ENCODE measurements at places on chromosomes 11 and 22. TPM values are rescaled to one million over a fixed set of nuclear protein-coding genes. Genes with fewer than 3 reads are reported as not detected.
A peak's percentile ranks its signal among the peaks of the same experiment; 100 is the strongest.

PGM2L1 gene
- total RNA-seq: 3.5 TPM

DNA sequence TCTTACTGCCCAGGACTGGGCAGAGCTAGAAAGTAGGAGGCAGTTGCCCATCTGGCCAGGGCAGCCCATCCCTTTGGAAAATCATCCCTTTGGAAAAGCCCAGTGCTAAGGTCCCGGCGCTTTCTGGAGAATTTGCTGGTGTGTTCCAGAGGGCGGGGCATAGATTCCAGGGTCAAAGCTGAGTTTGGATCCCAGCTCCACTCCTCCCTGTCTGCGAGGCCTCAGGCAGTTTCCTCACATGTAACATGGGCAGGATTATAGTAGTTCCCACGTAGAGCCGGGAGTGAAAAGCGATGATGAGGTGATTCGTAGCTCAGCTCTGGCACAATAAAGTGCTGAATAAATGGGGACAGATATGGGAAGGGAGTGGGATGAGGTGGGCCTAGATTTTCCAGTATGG, 31.4 kb upstream of the LRRC10B start:
- no peak for DNase-seq
- H3K27me3 ChIP-seq: no peaks in the 10 kb centered on the region
- H3K36me3 ChIP-seq: no peaks in the 10 kb centered on the region
- H3K27ac ChIP-seq: no peak overlapping the region
- H3K4me3 ChIP-seq: no peak overlapping the region

PLAAT4 gene
- total RNA-seq: 179 TPM

DNA sequence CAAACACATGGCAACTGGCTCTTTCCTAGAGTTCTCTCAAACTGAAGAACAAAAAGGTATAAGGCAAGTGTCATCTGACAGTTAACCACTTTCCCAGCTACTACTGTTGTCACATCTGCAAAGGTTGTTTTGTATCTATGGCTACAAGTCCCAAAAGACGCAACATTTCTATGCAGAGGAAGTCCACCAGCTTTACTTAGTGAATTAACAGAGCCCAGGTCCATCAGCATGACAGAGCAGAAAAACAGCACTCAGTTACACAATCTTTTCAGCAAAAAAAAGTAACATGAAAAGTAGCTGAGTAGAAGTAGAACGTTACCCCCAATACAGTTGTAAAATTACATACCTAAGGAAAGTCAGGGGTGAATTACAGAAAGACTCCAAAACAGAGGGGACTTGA, 12.1 kb downstream of the CPSF7 start:
- no peaks in the 10 kb centered on the region for H3K27me3 ChIP-seq
- DNase-seq: no peak
- H3K4me1 ChIP-seq: no peaks in the 10 kb centered on the region
- H3K4me3 ChIP-seq: no peak overlapping the region
- H3K27ac ChIP-seq: no peak overlapping the region

PDGFD gene
- total RNA-seq: 1.7 TPM

KRTAP5-11 gene
- total RNA-seq: not detected

- no peaks in the 10 kb centered on the region for H3K27me3 ChIP-seq
- H3K4me3 ChIP-seq: peak within 1 kb of the TSS; percentile 33
- peak within 1 kb of the TSS; percentile 87 for H3K27ac ChIP-seq
- H3K36me3 ChIP-seq: no peaks in the 10 kb centered on the region
- H3K4me1 ChIP-seq: peaks cover 36% of the 10 kb centered on the region
These were observed at the start of gene ADORA2A for GRCh38 chr22:24427500-24428164. TSS of gene ADORA2A (plus strand) at chr22:24427599. CDS start at chr22:24433405, 5,806 bp downstream.

DNA sequence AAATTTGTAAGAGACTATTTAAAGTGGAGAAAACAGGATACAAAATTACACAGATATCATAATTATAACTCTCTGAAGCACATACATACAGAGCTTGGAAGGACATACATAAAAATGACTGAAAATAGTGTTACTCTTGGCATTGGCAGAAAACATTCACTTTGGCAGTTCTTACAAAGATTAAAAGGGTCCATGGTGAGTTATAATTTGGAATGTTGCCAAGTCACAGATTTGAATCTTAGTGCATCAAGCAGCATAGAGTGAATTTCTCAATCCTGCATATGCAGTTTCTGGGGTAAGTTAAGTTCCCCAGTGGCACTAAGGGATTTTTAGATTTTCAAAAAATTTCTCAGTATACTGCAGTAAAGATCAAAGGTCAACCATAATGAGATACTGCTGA, 115.9 kb downstream of the CCDC81 start:
- no peak for DNase-seq
- no peak overlapping the region for H3K4me3 ChIP-seq
- no peaks in the 10 kb centered on the region for H3K4me1 ChIP-seq
- H3K27me3 ChIP-seq: no peaks in the 10 kb centered on the region

CREB3L1 gene
- total RNA-seq: 50.6 TPM

LAMTOR1 gene
- 89.1 TPM for total RNA-seq

DNA sequence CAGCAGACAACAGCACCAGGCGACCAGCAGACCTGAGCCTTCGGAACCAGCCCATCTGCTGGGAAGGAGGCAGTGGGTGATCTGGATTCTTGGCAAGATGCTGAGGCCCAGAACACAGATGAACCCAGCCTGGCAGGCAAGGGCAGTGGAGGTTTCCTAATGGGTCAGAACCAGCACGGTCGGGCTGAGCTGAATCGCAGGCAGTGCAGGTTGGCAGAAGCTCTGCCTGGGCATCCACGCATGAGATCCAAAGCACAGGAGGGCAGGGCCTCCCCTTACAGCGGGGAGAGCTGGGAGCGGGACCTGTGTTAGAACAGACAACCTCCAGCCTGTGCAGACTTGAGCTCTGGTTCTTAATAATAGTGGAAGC, 47.5 kb downstream of the DSCAML1 start:
- H3K27ac ChIP-seq: no peak overlapping the region
- no peaks in the 10 kb centered on the region for H3K36me3 ChIP-seq
- H3K4me3 ChIP-seq: no peak overlapping the region
- no peaks in the 10 kb centered on the region for H3K27me3 ChIP-seq
- no peaks in the 10 kb centered on the region for H3K4me1 ChIP-seq
- DNase-seq: no peak

FOXRED2 gene
- 3.3 TPM for total RNA-seq

LUZP2 gene
- total RNA-seq: not detected

- no peak overlapping the region for H3K27ac ChIP-seq
- H3K27me3 ChIP-seq: no peaks in the 10 kb centered on the region
- no peaks in the 10 kb centered on the region for H3K4me1 ChIP-seq
- no peaks in the 10 kb centered on the region for H3K36me3 ChIP-seq
- no peak overlapping the region for H3K4me3 ChIP-seq
- DNase-seq: no peak
These were observed 61.0 kb upstream of the SORL1-AS1 start for GRCh38 chr11:121513807-121514206.

A4GALT gene
- total RNA-seq: 17.3 TPM

DNA sequence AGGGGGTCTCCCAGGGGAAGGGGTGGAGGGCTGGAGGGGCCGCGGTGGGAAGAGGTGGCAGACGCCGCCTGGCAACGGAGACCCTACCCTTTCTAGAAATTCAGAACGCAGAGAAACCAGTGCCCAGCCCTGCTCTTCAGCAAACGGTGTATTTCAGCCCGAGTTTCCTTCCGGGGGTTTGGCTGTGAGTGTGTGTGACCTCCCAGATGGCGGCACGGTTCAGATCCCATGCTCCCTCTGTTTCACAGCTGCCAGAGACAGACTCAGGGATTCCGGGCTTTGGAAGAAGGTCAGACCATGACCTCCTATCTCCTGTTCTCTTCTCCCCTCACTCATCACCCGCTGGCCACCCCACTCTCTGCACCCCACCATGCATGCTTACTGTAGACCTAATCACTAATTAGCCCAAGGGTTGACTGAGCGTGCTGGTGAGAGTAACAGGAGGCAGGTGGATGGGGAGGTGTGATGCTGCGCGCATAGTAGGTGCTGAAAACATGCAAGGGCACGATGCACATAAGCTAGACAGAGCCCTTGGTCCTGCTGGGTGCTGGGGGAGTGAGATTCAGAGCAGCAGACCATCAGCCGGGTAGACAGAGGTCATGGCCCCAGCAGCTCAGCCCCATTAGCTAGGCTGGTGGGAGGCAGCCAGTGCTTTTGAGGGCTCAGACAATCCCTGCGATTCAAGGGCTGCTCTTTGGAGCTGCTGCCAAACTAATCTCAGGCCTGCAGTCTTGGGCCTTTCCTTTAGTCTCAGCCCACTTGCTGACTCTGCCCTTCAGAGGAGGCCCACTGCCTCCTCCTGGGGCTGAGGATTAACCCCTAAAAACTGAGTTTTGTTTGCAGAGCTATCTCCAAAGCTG, 256.5 kb upstream of the CADM1 start:
- peak overlapping the region; percentile 51 for H3K27ac ChIP-seq
- peak overlapping the region; percentile 58 for H3K4me3 ChIP-seq
- H3K36me3 ChIP-seq: no peaks in the 10 kb centered on the region
- no peaks in the 10 kb centered on the region for H3K4me1 ChIP-seq
- DNase-seq: no peak

Data from Peyer's patch (tissue), 4 donors.